ENCODE measurements at places on chromosomes 7 and 10. TPM values are rescaled to one million over a fixed set of nuclear protein-coding genes. Genes with fewer than 3 reads are reported as not detected.

The DLX6 gene
- not detected for total RNA-seq

The PSD gene
- total RNA-seq, result 1.6 TPM

DNA sequence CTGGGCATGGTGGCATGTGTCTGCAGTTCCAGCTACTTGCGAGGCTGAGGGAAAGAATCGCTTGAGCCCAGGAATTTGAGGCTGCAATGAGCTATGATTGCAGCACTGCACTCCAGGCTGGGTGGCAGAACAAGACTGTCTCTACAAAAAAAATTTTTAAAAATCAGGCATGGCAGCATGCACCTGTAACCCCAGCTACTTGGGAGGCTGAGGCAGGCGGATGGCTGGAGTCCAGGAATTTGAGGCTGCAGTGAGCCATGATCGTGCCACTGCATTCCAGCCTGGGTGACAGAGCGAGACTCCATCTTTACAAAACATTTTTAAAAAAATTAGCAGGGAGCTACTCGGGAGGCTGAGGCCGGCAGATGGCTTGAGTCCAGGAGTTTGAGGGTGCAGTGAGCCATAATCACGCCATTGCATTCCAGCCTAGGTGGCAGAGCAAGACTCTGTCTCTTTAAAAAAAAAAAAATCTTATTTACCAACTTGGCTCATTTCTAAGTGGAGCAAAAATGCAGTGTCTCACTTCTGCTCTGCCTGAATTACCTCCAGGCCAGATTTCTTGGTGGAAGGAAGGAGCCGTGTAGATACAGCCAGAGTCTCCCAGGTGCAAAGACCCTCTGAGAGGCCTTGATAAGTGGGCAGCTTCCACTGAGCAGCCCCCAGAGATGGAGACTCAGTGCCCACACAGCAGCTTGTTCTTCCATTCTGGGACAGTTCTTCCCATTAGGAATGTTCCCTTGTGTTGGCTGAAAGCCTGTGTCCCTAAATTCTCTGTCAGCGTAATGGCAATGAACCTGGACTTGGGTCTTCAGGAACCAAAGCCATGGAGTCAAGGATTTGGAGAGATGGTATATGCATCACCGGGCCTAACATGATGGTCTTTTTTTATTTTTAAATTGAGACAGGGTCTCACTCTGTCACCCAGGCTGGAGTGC is 30.0 kb downstream of the GTF2IRD1 start:
- DNase-seq, result peak; percentile 46

GRCh38 chr7:3544202-3544601 is 243.2 kb downstream of the SDK1 start:
- no peak for DNase-seq

- DNase-seq, result peak; percentile 50
These were observed 39.8 kb upstream of the ZNF438 start for GRCh38 chr10:31071232-31072005.

- no peak for DNase-seq
These were observed 196.5 kb upstream of the DGKB start for GRCh38 chr7:15099074-15099473.
